ENCODE measurements at places on chromosomes 5 and 9. TPM values are rescaled to one million over a fixed set of nuclear protein-coding genes. Genes with fewer than 3 reads are reported as not detected.

GRCh38 chr5:39040875-39041274 is 33.3 kb downstream of the RICTOR start:
- H3K27ac ChIP-seq, result no peak overlapping the region
- H3K4me1 ChIP-seq, result no peaks in the 10 kb centered on the region
- no peaks in the 10 kb centered on the region for H3K36me3 ChIP-seq
- DNase-seq, result no peak

DNA sequence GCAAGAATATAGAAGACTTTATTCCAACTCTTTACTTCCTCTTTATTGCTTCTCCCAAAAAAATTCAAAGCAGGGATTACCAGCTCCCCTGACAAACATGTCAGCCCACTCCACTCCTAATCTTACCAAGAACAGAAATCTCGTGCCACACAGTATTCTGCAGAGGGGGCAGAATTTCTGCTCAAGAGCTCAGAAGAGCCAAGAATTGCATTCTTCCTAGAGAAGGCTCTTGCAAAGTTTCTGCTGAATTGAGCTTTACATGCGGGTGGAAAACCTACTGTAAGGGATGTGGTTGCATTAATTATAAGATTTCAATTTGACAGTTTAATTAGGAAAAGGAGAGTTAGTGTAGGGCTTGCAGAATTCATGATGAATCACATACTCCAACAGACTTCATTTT is 428.5 kb downstream of the CETN3 start:
- H3K4me1 ChIP-seq, result no peaks in the 10 kb centered on the region
- H3K36me3 ChIP-seq, result no peaks in the 10 kb centered on the region
- no peak overlapping the region for H3K27ac ChIP-seq
- no peaks in the 10 kb centered on the region for H3K27me3 ChIP-seq
- H3K4me3 ChIP-seq, result no peak overlapping the region
- no peak for DNase-seq

GRCh38 chr9:643966-644365 is 197.5 kb upstream of the DMRT1 start:
- H3K27ac ChIP-seq, result no peak overlapping the region
- H3K27me3 ChIP-seq, result no peaks in the 10 kb centered on the region
- DNase-seq, result no peak
- H3K4me3 ChIP-seq, result no peak overlapping the region

CDH6 gene
- polyA plus RNA-seq, result 13.1 TPM

DNA sequence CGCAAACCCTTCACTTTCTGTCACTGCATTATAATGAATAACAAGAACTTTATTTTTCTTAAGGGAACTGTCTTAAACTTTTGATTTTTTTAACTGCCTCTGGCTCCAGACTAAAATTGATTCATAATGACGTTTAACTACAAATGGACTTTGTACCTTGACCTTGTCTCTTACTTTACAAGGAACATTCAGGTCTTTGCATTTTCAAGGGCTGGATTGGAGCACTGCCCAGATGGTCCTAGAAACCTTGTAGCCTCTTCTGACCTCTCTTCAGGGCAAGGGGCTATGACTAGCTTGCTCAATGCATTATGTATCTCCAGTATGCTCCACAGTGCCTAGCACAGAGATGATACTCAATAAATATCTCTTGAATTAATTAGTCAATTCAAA is 612.6 kb upstream of the CLINT1 start:
- no peak overlapping the region for H3K4me3 ChIP-seq
- peak; percentile 55 for DNase-seq
- H3K27me3 ChIP-seq, result no peaks in the 10 kb centered on the region
- no peaks in the 10 kb centered on the region for H3K36me3 ChIP-seq
- no peak overlapping the region for H3K27ac ChIP-seq
- H3K4me1 ChIP-seq, result peaks cover under 1% of the 10 kb centered on the region

GRCh38 chr5:169701910-169702451 is 64.9 kb downstream of the DOCK2 start:
- no peak overlapping the region for H3K4me3 ChIP-seq
- DNase-seq, result no peak
- H3K36me3 ChIP-seq, result no peaks in the 10 kb centered on the region
- H3K4me1 ChIP-seq, result no peaks in the 10 kb centered on the region

DNA sequence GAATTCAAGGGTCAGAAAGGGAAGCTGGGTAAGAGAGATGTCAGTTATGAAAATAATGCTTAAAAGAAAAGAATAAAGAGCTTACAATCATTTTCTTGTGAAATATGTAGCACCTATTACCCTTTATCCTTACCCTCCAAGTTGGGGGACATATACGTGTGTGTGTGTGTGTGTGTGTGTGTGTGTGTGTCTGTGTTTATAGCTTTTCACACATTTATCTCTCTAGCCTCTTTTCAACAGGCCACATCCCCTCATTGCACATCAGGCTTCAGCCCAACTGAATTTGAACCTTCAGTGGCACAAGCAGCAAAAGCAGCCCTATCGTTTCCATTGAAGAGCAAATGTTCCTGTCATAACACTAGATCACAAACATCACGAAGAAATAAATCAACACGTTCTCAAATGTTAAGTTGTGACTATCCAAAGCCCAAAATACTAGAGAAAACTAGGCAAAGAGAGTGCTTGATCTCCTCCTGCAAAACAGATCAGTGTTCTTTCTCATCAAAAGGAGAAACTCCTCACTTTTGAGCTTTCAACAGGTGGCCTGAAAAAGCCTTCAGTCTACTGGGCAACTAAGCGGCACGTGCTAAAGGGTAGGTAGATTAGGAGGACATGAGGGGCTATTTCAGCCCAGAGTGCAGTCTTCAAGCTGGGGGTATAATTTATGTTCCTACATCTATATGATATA is 416.4 kb downstream of the EFNA5 start:
- no peaks in the 10 kb centered on the region for H3K27me3 ChIP-seq
- H3K27ac ChIP-seq, result no peak overlapping the region
- DNase-seq, result no peak
- no peaks in the 10 kb centered on the region for H3K36me3 ChIP-seq
- no peaks in the 10 kb centered on the region for H3K4me1 ChIP-seq
- H3K4me3 ChIP-seq, result no peak overlapping the region

DNA sequence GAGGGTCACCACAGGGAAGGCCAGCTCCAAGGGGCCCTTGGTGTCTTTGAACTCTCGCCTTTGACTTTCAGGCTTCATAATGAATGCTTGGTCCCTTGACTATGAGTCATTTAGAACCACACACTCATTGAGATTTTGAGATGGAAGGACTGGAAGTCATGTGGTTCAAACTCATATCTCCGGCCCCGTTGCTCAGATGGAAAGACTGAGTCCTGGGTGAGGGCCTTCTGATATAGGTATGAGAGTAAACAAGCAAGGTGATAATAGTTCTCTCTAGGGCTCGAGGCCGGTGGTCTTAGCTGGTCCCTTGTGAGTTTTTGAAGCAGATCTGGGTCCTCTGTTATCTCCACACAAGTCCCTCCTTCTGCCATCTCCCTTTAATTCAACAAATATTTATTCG is 210.6 kb downstream of the PAX5 start:
- H3K4me3 ChIP-seq, result no peak overlapping the region
- peaks cover 34% of the 10 kb centered on the region for H3K27me3 ChIP-seq
- H3K27ac ChIP-seq, result no peak overlapping the region
- DNase-seq, result no peak

DNA sequence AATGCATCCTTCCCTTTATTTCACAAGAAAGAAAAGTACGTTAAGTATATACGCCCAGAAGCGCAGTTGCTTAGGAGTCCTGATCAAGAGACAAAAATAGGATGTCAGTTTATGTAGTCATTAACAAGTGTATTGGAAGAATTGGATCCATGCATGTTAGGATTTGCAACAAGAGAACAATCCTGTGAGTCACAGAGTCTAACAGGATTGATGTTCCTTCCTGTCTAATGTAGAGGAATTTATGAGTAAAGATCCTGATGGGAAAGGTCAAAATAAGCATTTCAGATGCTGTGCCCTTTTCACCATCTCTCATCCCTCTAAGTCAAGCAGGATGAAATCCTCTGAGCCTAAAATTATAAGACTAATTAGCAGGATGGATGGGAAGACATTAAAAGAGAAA is 406.0 kb upstream of the GRIA1 start:
- no peak for DNase-seq
- H3K27ac ChIP-seq, result no peak overlapping the region
- H3K27me3 ChIP-seq, result no peaks in the 10 kb centered on the region
- no peaks in the 10 kb centered on the region for H3K4me1 ChIP-seq

GLT6D1 gene
- not detected for polyA plus RNA-seq

DNA sequence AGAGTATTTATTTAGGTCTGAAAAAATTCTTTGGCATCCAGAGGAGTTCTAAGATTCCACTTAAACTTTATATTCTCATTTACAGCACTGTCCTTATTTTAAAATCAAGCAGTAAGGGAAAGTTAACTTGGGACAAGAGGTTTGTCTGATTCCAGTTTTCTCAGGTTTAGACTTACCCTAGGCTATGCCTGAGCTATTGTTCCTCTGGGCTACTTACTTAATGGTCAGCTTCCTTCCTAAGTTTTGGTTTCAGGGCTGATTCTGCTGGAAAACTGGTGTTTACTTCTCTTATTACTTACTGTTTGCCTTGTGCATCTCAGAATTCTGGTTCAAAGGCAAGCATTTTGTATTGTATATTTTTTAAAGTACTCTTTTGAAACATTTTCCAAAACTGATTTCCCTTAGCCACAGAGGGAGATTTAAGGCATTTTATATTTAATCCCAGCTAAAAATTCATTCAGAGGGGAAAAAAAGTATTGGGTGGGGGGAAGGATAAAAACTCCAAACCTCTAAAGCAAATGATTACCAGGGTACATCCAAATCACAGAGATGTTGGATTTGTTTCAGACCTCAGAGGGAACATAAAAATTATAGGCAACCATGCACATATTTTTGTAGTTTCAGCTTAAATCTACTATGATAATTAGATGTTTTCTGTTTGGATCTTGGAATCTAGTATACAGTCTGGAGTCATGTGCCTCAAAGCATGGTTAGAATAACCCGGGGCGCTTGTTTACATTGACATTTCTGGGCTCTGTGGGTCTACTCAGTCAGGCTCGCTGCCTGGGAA is 290.0 kb downstream of the ARHGAP26 start:
- no peak overlapping the region for H3K27ac ChIP-seq
- peaks cover 2% of the 10 kb centered on the region for H3K4me1 ChIP-seq
- no peak overlapping the region for H3K4me3 ChIP-seq
- no peak for DNase-seq
- peaks cover 29% of the 10 kb centered on the region for H3K36me3 ChIP-seq

- no peaks in the 10 kb centered on the region for H3K4me1 ChIP-seq
- H3K27ac ChIP-seq, result no peak overlapping the region
- H3K36me3 ChIP-seq, result no peaks in the 10 kb centered on the region
- peak overlapping the region; percentile 32 for H3K4me3 ChIP-seq
Measured at GRCh38 chr5:44388321-44389089, 715 bp downstream of the FGF10 start.

- peaks cover 3% of the 10 kb centered on the region for H3K27me3 ChIP-seq
- no peaks in the 10 kb centered on the region for H3K4me1 ChIP-seq
- no peak overlapping the region for H3K4me3 ChIP-seq
Measured at GRCh38 chr5:72465066-72465465, 42.1 kb downstream of the ZNF366 start.

FAM78A gene
- 2.3 TPM for polyA plus RNA-seq

- no peaks in the 10 kb centered on the region for H3K27me3 ChIP-seq
- DNase-seq, result no peak
- H3K4me3 ChIP-seq, result no peak overlapping the region
- peaks cover 5% of the 10 kb centered on the region for H3K4me1 ChIP-seq
- H3K27ac ChIP-seq, result no peak overlapping the region
Measured at GRCh38 chr5:124995421-124995820, 249.0 kb upstream of the ZNF608 start.

DNA sequence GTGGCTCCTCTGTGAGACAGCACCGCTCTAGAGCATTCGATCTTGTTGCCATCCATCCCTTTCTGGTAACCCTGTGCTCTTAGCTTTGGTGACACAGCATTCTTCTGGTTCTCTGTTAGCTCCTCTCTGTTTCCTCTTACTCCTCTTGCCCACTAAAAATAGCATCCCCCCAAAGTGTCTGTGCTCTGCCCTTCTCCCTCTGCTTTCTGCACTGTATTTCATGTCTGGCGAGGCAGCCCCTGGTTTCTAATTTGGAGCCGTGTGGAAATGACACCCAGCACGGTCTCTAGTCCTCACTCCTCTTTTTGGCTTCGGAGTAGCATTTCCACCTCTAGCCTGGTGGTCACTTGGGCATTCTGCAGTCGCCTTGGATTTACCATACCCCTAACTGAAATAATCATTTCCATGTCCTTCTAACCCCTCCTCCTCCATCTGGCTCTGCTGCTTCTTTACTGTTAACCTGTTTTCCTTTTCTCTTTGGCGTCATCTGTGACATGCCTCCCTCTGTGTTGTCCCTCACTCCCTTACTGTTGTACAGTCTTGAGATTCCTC is 23.8 kb downstream of the NPR3 start:
- no peaks in the 10 kb centered on the region for H3K27me3 ChIP-seq
- H3K4me1 ChIP-seq, result no peaks in the 10 kb centered on the region
- no peak overlapping the region for H3K27ac ChIP-seq
- H3K4me3 ChIP-seq, result no peak overlapping the region
- no peak for DNase-seq

GGTA1 gene
- polyA plus RNA-seq, result 8.8 TPM

GRCh38 chr5:142600611-142601358 is 85.1 kb downstream of the FGF1 start:
- DNase-seq, result no peak
- H3K27me3 ChIP-seq, result peaks cover 5% of the 10 kb centered on the region
- peak overlapping the region; percentile 48 for H3K27ac ChIP-seq
- no peaks in the 10 kb centered on the region for H3K36me3 ChIP-seq

FCN2 gene
- polyA plus RNA-seq, result 0.04 TPM

GRCh38 chr5:98205691-98206461 is 567.6 kb upstream of the RGMB start:
- no peaks in the 10 kb centered on the region for H3K27me3 ChIP-seq
- no peak for DNase-seq

- no peaks in the 10 kb centered on the region for H3K36me3 ChIP-seq
- H3K27ac ChIP-seq, result no peak overlapping the region
- no peak overlapping the region for H3K4me3 ChIP-seq
- no peak for DNase-seq
- no peaks in the 10 kb centered on the region for H3K4me1 ChIP-seq
Measured at GRCh38 chr5:82285206-82285605, 7.1 kb upstream of the RPS23 start.

DNA sequence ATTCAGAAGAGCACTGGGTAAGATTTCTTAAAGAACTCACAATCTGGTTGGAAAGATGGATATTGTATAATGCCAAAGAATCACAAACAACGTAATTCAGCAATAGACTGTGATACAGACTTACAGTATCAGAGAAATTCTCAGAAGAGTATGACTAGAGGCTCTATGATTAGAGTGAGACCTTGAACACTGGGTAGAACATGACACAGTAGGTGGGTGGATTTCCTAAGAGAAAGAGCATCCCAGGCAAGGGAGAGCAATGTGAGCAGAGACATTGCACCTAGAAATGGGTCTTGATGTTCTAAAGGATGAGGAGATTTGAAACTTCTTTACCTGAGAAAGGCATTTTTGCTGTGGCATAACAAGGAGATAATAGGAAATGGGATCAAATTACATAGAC is 27.3 kb upstream of the CAST start:
- H3K27me3 ChIP-seq, result no peaks in the 10 kb centered on the region
- H3K4me3 ChIP-seq, result no peak overlapping the region
- no peak overlapping the region for H3K27ac ChIP-seq
- H3K4me1 ChIP-seq, result no peaks in the 10 kb centered on the region

Data from large intestine (tissue), 12 donors.